ENCODE measurements at places on chromosomes 3 and 15. TPM values are rescaled to one million over a fixed set of nuclear protein-coding genes. Genes with fewer than 3 reads are reported as not detected.

The MAPKBP1 gene
- 15.1 TPM for total RNA-seq

DNA sequence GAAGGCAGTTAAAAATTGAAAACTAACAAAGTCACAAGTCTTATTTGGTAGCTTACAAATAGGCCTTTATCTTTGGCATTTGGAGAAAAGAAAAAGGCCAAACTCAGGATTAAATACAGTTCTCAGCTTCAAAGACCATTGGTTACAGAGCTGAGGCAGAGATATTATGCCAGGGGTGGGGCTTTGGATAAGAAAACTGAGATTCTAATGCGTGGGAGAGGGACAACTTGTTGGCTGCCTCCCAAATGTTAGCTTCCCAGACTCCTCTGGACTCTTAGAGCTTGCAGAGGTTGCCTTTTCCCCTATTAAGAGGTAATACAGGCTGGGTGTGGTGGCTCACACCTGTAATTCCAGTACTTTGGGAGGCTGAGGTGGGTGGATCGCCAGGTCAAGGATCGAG, 231.8 kb downstream of the SQOR start:
- DNase-seq: no peak

- DNase-seq: no peak
These were observed 42.2 kb downstream of the SYN2 start for GRCh38 chr3:12046406-12046805.

GRCh38 chr3:139835830-139836683, 98.9 kb upstream of the CLSTN2 start:
- DNase-seq: no peak

GRCh38 chr3:117553461-117553860, 843.9 kb downstream of the TUSC7 start:
- DNase-seq: no peak
